ENCODE measurements at places on chromosomes 7 and 10.

DNA sequence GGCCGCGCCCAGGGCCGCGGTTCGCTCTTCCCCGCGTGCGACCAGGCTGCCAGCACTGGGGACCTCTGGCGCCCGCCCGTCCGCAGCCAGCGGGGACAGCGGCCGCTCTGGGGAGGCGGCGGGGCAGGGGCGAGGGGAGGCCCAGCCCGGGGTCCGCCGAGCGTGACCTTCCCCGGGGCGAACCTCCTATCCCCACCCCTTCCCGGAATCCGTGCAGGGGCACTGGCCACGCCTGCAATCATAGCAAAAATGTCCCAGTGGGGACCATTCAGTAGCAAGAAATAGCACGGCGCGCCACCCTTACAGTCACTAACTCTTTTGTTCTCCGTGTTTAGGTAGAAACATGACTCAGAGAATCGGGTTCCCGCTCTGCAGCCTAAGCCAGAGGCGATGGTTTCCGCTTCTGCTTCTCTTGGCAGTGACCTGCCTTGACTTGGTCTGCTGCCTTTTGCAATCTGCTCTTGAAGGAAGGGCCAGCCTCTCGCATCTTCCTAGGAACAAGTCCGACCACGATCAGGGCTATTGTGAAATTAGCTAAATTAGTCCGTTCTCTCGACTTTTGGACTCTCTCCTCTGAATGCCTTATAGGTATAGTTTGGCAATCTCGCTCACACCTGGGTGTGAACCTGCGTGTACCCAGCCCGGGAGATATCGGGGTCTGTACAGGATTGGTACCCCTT is 79.3 kb upstream of the ACBD5 start:
- peak; percentile 16 for DNase-seq

GRCh38 chr7:117665368-117665767 is 185.5 kb downstream of the CFTR start:
- DNase-seq, result no peak

DNA sequence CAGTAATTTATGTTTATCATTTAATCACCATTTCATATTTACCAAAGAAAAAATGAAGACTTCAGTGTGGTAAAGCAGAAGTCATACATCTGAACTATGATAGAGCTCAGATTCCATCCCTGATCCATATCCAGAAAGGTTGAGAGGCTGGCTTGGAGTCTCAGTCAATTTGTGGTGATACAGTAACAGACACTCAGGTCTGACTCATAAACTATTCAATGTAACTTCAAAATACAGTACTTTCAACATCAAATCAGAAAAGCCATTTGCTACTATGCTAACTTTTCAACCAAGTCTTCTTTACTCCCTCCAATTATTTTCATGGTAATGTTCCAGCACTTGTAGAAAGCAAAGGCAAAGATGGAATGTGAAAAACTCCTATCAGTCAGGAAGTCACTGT is 190.4 kb downstream of the HDAC9 start:
- no peak for DNase-seq

DNA sequence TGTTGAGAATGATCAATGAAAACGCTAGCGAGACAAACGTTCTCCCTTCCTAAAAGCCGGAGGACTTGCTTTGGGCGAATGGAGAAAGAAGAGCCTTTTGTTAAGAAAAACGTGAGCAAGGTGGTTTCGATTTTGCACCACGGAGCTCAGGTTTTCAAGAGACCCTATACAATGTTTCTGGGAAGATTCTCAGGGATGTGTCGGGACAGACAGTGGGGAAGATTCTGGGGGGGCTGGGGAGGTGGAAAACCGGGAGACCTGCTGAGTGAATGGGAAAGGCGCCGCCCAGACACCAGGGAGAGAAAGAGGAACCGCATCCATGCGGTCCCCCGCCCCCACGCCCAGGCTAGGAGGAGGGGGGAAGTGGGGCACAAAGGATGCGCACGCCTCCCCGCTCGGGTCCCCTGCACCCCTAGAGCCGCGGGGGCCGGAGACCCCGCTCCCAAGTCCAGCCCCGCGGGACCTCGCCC is 745 bp downstream of the YWHAG start:
- DNase-seq, result peak; percentile 65

DNA sequence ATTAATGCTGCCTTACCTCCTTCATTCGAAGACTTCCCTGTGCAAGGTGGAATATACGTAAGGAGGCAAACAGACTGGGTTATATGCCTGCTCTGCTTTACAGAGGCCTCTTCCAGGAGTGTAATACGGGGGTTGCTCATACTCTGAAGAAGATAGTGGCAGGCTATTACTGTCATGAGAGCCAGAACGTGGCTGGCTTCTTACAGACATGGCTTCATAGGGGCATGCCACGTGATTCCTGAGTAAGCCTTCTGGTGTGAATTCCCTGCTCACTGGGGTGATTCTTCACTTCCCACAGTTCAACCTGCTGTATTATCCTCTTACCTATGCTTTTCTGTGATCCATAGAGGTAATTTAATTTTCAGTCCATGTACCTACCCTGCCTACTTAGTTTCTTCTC is 141.8 kb downstream of the ST7 start:
- no peak for DNase-seq

GRCh38 chr10:117334926-117335325 is 40.3 kb downstream of the PDZD8 start:
- no peak for DNase-seq

DNA sequence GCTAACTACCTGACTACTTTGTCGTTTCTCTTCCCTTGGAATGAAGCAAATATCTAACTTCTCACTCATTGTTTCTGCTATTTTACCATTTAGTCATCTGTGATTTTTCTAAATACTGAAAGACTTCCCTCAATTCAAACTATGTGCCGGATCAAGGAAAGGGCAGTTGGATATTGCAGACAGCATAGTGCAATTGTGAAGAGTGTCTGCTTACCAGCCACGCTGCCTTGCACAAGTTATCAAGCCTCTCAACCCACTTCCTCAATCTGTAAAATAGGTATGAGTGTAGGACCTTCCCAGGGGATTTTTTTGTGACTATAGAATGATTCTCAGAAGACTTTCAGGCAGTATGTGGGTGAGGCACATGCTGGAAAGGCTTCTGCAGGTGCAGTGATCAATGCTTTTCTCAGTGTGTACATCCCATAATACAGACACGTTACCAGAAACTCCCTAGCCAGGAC is 54.3 kb downstream of the EGFR start:
- DNase-seq, result no peak

- DNase-seq, result no peak
These were observed 1.2 kb downstream of the PPP1R9A start for GRCh38 chr7:94908323-94909178.
